ENCODE measurements at places on chromosomes 4 and X.

- DNase-seq = no peak
- no peaks in the 10 kb centered on the region for H3K27me3 ChIP-seq
- H3K4me1 ChIP-seq = no peaks in the 10 kb centered on the region
- H3K36me3 ChIP-seq = no peaks in the 10 kb centered on the region
- H3K4me3 ChIP-seq = no peak overlapping the region
These were observed 302.2 kb upstream of the GALNT7 start for GRCh38 chr4:172866421-172866820.

DNA sequence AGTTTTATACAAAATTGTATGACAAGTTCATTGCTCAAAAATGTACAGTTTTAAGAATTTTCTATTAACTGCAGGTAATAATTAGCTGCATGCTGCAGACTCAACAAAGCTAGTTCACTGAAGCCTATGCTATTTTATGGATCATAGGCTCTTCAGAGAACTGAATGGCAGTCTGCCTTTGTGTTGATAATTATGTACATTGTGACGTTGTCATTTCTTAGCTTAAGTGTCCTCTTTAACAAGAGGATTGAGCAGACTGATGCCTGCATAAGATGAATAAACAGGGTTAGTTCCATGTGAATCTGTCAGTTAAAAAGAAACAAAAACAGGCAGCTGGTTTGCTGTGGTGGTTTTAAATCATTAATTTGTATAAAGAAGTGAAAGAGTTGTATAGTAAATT is 131.0 kb downstream of the TET2 start:
- H3K27ac ChIP-seq = no peak overlapping the region
- DNase-seq = no peak
- H3K4me3 ChIP-seq = no peak overlapping the region
- H3K36me3 ChIP-seq = peaks cover 29% of the 10 kb centered on the region

DNA sequence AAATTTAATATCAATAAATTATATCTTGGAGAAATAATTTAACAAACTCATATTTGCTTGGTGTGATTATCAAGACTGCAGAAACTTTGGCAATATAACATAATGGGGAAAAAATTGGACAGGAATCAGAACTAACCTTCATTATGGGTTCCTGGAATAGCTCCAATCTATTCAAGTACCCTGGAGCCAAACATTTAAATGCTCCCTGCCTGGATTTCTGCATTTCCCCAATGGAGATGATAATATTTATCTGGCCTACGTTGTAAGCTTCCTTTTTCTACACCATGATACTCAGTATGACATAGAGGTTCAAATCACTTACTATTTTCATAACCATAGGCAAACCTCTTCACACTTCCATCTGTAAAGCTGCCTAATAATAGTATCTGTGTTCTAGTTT is 326.8 kb downstream of the TRIML1 start:
- no peak overlapping the region for H3K4me3 ChIP-seq
- no peaks in the 10 kb centered on the region for H3K4me1 ChIP-seq
- DNase-seq = no peak
- H3K27me3 ChIP-seq = no peaks in the 10 kb centered on the region
- H3K36me3 ChIP-seq = no peaks in the 10 kb centered on the region
- H3K27ac ChIP-seq = no peak overlapping the region

- DNase-seq = no peak
- H3K4me3 ChIP-seq = no peak within 1 kb of the TSS
- no peaks in the 10 kb centered on the region for H3K27me3 ChIP-seq
- H3K27ac ChIP-seq = no peak within 1 kb of the TSS
- H3K36me3 ChIP-seq = no peaks in the 10 kb centered on the region
These were observed at the start of gene IRS4 for GRCh38 chrX:108736509-108737479. TSS of gene IRS4 (minus strand) at chrX:108736563.

DNA sequence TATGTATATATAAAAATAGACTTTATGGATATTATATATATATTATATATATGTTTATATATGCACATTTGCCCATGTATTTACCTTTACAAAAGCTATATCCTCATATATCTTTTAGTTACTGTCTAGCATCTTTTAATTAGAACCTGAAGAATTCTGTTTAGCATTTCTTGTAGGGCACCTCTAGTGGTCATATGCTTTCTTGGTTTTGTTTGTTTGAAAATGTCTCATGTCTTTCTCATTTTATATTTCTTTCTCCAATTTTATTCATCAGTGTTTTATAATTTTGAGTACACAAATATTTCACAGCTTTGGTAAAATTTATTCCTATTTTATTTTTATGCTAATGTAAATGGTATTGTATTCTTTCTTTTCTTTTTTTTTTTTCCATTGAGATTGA is 70.3 kb upstream of the SPIN4 start:
- H3K27me3 ChIP-seq = no peaks in the 10 kb centered on the region
- H3K36me3 ChIP-seq = no peaks in the 10 kb centered on the region
- H3K4me3 ChIP-seq = no peak overlapping the region

DNA sequence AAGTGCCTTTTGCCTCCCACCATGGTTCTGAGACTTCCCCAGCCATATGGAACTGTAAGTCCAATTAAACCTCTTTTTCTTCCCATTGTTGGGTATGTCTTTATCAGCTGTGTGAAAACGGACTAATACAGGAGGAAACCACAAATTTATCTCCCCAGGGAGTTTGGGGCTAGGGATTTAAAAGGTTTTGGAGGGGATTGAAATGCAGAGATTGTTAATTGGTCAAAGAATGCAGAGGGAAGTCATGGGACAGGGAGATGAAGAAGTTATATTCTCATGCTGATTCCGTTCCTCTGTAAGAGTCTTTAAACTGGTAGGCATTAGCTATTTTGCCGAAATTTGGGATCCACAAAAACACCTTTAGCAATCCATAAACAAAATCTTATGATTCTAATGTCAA is 57.9 kb downstream of the TKTL2 start:
- H3K4me1 ChIP-seq = no peaks in the 10 kb centered on the region
- H3K4me3 ChIP-seq = no peak overlapping the region
- no peak overlapping the region for H3K27ac ChIP-seq
- no peaks in the 10 kb centered on the region for H3K27me3 ChIP-seq
- DNase-seq = no peak

DNA sequence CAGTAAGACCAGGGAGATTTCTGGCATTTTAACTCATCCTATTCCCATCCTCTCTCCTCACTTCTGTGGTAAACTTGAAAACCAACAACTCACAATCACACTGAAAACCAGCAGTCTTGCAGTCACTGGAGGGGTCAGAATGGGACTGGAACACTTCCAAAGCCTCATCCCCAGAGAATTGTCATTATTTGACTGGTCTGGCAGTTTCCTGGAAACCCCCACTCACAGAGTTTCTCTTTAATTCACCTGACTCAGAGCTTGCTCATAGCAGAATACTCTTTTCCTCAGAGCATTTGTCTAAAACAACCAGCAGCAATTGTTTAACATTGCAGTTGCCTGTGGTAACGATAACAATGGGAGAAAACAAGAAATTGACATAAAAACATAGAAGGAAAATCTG is 7.3 kb upstream of the RAB9B start:
- no peaks in the 10 kb centered on the region for H3K27me3 ChIP-seq
- no peaks in the 10 kb centered on the region for H3K4me1 ChIP-seq
- no peaks in the 10 kb centered on the region for H3K36me3 ChIP-seq

- no peaks in the 10 kb centered on the region for H3K4me1 ChIP-seq
- no peak overlapping the region for H3K27ac ChIP-seq
- no peak overlapping the region for H3K4me3 ChIP-seq
- no peaks in the 10 kb centered on the region for H3K27me3 ChIP-seq
These were observed 44.3 kb downstream of the FBXL5 start for GRCh38 chr4:15610855-15611254.

GRCh38 chr4:86247320-86247719 is 112.5 kb downstream of the MAPK10 start:
- H3K36me3 ChIP-seq = no peaks in the 10 kb centered on the region
- no peak for DNase-seq
- no peak overlapping the region for H3K27ac ChIP-seq
- H3K4me3 ChIP-seq = no peak overlapping the region
- no peaks in the 10 kb centered on the region for H3K4me1 ChIP-seq

DNA sequence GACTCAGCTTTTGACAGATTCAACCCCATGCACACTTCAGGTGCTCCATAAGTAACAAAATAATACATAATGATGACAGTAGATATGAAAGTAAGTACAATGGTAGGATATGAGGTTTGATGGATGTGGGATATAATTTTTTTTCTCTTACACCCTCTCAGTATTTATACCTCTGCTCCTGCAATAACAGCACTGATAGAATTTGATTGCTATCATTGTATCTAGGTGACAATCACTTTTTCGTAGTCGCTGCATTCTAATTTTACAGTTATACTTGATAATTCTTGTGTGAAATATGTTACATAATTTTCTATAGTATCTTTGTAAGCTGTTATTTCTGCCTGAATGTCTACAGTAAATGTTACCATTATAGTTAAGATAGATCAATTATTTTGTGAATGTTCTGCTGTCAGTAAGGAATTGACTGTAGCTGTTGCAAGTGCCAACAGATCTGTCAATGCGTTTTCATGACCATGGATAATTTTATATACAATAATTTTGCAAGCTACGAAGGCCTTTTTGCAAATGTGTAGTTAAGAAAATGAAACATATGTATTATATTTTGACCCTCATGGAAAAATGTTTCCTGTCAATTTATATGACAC is 128.9 kb downstream of the BANK1 start:
- no peak overlapping the region for H3K4me3 ChIP-seq
- no peaks in the 10 kb centered on the region for H3K4me1 ChIP-seq
- H3K27ac ChIP-seq = no peak overlapping the region
- no peak for DNase-seq
- no peaks in the 10 kb centered on the region for H3K27me3 ChIP-seq

DNA sequence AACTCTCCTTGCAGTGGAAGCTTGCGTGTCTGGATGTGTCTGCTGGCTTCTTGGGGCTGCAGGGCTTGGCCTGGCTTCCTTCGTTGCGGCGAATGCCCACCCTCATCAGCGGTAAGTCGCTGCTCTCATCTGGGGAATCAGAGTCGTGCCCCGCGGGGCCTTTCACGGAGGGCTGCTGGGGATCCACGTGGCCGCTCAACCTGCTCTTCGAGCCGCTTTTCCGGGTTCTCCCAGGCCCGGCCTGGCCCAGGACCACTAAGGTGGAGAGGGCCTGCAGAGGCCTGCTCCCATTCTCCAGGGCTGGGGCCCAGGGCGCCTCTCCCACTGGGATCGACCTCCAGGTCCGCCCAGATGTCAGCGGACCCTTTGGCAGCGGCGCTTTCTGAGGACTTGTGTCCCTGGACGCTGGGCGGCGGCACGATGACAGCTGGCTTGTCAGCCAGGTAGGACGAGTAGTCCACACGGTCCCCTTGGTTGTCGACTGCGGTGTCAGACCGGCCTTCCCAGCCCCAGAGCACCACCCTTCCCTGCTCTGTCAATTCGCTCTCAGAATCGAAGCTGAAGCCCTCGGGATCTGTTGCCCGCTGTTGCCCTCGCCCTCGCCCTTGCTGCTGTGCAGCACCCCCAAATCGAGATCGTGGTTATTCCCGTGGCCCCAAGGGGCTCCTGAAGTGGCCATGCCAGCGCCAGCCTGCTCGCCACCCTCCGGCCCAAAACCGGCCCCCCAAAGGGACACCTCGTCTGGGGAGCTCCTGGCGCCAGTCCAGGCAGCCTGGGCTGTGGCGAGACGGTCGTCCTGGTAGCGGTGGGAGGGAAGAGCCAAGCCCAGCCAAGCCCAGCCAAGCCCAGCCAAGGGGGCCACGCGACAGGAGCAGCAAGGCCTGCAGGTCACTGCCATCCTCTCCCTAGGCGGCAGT is 37.8 kb upstream of the NHSL2 start:
- no peaks in the 10 kb centered on the region for H3K36me3 ChIP-seq
- no peak overlapping the region for H3K27ac ChIP-seq
- no peak for DNase-seq
- no peak overlapping the region for H3K4me3 ChIP-seq
- H3K4me1 ChIP-seq = no peaks in the 10 kb centered on the region

Measured in naive thymus-derived CD4-positive, alpha-beta T cell (primary cell).